ENCODE measurements at places on chromosomes 12 and 14.

DNA sequence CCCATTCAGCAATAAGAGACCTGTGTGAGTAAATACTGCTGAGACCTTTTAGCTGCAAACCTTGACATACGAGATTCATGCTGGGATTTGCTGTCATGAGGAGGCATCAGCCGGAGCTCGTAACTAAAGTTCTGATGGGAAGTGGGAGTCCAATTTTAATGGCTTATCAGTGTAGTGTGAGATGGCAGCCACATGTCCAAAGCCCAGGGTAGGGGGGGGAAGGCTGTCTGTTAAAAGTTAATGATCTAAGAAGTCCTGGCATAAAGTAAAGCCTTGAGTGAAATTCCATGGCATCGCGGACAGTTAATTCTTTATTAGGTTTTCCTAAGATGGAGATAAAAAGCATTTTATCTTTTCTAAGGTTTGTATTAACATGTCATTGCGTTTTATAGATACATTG lies 240.0 kb downstream of the AACS start:
- DNase-seq: no peak

DNA sequence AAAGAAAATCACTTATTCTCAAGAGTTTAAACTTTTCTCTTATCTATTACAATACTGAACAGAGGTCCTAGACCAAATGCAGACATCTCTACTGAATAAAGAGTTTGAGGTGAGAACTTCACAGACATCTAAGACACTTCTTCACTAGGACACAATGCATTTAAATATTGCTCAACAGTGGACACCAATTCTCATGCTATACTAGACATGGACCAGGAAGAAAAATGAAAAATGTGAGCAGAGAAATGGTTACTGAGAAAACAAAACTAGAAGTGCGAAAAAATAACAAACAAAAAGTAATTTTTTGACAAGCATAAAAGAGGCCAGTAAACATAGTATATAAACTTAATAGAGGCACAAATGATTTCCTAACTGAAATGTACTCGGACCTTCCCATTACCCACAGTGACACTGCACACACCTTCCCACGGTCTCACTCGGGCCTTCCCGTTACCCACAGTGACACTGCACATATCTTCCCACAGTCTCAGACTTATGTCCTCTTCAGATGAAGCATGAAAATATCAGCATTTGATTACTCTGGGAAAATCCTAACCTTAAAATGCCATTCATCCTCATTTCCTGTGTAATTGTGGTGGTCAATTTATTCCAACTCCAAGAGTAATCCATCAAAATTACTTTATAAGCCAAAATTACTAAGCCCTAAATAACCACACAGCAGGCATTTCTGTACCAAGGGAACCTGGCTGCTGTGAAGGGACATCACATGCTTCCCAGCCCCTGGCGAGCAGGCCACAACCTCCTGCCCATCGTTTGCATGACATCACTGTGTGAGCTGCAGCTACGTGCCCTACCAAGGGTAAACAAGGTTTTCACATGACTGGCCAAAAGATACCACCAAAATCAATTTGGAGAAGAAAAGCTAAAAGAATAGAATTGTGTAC lies 6.4 kb downstream of the SLC15A4 start:
- DNase-seq: no peak

GRCh38 chr14:79011091-79011919 lies 841.1 kb downstream of the NRXN3 start:
- DNase-seq: peak; percentile 12

GRCh38 chr12:105812366-105812765 lies 326.4 kb downstream of the NUAK1 start:
- no peak for DNase-seq

- DNase-seq: no peak
Measured at GRCh38 chr14:23556700-23557440, 799 bp downstream of the THTPA start.

- DNase-seq: no peak
Measured at GRCh38 chr12:104498211-104498801, 41.6 kb downstream of the CHST11 start.

DNA sequence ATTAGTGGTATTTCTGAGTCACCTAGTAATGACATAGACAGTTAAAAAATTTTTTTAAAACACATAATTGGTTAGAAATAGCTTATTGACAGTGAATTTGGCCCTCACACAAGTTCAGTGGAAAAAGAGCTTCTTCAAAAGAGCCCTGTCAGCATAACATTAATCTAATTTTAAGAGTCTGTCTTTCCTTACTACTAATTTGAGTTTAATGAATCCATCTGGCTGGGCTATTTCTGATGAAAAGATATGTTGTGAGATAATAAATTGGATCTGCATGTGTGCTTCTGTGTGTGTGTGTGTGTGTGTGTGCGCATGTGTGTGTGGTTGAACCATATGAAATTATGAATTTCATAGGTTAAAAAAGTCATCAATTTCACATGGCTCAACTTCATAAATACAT lies 1045.2 kb downstream of the FLRT2 start:
- DNase-seq: no peak

DNA sequence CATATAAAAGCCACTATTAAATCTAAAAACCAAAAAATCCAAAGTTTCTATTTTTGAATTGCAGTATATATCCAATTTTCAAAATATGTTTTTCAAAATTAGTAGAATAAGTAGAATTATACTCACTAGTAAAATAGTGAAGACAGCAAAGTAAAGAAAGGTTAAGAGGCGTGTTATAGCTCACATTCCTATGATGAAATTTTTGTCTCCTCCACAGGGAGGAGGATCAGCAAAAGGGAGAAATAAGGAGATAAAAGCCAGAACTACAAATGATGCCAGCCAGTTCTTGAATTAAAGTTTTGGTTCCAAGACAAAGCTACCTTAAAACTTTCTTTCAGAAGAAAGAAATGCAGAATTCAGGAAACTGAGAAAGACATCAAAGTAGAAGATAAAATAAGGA lies 50.0 kb downstream of the C2CD5 start:
- DNase-seq: no peak

- DNase-seq: no peak
Measured at GRCh38 chr12:87405918-87406317, 623.3 kb downstream of the C12orf50 start.

- no peak for DNase-seq
Measured at GRCh38 chr14:91466192-91466591, 43.9 kb downstream of the PPP4R3A start.

DNA sequence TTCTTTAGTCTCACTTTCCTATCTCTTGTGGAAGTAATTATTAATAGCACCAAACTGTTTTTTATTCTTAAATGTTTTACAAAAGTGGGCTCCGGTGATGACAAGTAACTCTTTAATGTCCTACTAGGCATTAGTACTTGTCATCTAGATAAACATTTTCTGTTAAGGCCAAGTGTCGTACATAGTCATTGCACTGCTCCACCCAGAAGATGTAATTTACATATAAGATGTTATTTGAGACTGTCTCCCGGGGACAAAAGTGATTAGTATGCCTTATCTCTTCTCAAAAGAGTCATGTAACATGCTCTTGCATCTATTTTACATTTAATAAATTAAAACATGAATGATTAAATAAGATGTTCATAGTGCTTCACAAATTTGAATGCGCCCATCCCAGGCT lies 88.4 kb downstream of the FLRT2 start:
- no peak for DNase-seq

DNA sequence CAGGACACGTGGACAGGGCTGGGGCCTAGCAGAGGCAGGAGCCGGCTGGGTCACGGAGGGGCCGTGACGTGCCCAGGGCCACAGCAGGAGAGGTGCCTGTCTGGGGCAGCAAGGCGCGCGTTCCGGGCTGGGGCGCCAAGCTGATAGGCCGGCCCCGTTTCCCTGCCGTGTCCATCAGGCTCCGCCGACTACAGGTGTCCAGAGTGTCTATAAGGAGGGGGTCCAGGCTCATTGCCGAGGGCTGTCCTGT lies 18.5 kb downstream of the FBRSL1 start:
- no peak for DNase-seq

- DNase-seq: no peak
Measured at GRCh38 chr14:102500158-102500662, 9.4 kb downstream of the ANKRD9 start.

Data from fibroblast of the conjunctiva (primary cell).